ENCODE measurements at places on chromosomes 11 and 22. TPM values are rescaled to one million over a fixed set of nuclear protein-coding genes. Genes with fewer than 3 reads are reported as not detected.

DNA sequence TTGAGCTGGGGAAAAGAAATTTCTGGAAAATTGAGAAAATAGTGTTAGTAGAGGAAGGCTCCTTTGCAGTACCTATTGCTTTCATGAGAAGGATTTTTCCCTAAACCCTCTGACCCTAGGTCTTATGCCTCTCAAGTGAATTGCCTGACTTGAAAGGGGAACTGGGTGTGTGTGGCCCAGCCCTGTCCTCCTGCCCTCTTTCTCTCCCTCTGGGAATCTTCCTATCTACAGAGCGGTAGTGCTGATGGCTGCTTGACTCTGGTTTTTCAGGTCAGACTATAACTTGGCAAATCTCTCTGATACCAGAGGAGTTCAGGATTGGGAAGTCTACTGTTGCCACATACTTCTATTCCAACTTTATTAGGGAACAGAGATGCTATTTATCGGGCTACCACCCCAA lies 19.2 kb downstream of the CAVIN3 start:
- no peak for DNase-seq

- no peak for DNase-seq
These were observed 12.9 kb upstream of the CRY2 start for GRCh38 chr11:45834298-45834756.

- no peak for DNase-seq
These were observed 103.4 kb downstream of the TP53I11 start for GRCh38 chr11:44847316-44847715.

DNA sequence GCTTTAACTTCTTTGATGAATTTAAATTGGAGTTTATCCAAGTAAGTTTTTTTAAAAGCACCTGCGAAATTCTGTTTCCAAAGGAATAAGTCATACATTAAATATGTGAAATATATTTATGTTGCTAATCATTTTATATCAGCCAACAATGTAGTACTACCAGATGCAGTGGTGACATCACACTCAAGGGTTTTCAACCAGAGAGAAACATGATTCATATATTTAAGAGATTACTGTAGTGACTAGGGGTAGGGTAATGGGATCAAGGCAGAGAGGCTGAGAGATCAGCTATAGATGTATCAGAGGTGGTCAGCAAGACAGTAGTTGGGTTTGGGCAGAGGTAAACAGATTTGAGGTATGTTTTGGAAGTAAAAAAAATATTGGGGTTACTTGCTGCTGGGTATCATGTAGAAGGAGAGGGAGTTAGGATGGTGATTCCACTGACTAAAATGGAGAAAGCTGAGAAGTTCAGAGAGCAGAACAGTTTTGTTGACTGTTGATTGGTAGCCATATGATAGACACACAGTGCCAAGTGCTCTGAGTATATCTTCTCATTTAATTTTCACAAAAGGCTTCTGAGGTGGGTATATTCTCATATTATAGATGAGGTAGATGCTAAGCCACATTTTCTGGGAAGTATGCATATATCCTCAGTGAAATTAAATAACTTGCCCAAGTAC lies 39.4 kb downstream of the CEP57 start:
- DNase-seq = peak; percentile 87

DNA sequence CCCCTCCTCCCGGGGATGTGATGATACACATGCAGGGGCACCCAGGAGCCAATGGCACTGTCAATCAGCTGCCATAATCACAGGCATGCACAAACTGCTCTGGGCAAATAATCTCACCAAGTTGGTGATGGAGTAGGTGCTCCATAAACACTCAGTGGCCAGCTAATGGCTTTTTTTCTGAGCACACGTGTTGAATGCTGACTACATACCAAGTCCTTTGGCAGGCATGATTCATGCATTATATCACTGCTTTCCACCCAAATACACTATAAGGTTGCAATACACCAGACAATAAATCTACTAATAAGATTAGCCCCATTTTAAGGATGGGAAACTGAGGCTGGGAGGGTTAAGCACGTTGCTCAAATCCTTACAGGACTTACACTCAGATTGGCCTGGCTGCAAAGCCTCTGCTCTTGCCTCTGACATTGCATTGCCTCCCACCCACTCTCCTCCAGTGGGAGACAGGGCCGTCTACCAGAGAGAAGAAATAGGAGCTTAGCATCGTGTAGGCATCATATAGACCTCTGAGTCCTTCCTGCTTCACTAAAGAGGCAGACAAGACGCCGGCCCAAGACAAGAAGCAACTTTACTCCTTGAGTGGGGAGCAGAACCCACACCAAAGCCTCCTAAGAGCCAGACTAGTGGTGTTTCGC lies 32.7 kb upstream of the ACCSL start:
- peak; percentile 65 for DNase-seq

Gene CDC45
- 37.5 TPM for total RNA-seq

GRCh38 chr11:104301776-104302175 lies 137.8 kb upstream of the PDGFD start:
- no peak for DNase-seq

DNA sequence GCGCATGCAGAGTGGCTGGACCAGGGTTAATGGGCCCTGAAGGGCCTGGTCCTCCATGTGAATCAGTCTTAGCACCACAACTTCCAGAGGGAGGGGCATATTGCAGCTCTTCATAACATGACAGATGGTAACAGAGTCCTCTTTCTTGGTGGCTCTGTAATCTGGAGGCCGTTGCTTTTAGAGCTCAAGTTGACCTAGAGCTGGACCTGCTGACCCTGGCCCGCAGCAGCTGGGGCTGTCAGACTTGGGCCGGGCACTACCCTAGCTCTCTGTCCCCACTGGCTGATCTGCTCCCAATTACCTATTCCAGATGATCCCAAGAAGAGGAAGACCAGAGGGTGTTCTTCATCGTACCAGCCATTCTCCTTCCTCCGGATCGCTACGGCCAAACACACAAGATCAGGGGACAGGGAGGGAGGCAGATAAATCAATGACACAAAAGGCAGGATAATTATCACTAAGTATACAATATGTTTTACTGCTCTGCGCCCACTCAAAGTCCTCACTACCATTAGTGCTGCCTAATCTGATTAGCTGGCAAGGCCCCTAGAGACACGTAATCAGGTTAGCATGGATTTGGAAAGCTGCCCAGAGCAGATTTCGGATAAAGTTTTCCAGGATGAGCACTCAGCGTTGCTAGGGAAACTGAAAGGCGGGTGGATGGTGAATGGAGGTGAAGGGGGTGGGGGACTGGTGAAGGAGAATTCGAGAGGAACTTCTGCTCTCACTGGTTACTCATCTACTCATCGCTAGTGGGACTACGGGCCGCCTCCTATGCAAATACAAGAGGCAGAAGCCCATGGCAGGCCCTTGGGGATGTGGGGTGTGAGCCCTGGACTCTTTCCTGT lies 64.5 kb upstream of the PHOX2A start:
- peak; percentile 98 for DNase-seq
